Putamen (tissue), 1 donor: ENCODE measurements at places on chromosomes 16 and 17.
A peak's percentile ranks its signal among the peaks of the same experiment; 100 is the strongest.

- DNase-seq: peak; percentile 91
Observed at GRCh38 chr17:74271901-74272561, 2.0 kb upstream of the DNAI2 start.

DNA sequence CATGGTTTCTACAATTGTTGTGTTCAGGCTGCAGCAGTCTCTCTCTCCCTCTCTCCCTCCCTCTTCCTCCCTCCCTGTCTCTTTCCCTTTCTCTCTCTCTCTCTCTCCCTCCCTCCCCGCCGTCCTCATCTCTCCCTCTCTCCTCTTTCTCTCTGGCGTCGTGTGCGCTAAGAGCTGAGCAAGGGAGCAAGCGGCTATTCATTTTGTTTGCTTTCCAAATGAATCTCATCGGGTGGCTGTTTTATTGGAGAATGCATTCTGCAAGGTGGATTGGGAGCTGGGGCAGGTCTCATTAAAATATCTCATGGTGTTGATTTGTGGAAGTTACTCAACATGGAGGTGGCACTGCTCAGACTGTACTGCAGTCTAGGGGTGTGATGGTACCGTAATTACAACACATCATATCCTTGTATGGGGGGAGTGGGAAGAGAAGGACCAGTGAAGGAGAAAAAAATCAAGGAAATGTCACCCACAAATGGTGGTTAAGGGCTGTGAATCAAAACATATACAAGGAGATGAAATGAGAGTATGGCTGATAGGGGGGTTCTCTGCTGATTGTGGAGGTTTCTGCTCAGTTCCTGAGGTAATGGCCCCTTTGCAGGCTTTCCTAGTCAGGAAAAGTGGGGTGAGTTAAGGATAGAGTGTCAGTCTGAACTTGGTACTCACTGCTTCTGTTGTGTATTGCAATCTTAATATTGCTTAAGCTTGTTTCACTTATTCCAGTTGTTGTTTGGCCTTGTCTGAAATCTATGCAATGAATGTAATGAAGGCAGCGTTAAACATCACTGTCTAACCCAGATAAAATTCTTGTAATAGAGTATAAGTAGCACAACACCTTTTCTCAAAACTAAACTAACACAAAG is 2.7 kb downstream of the MSL1 start:
- no peak for DNase-seq

GRCh38 chr17:35587074-35587961 is at the start of gene AP2B1:
TSS of gene AP2B1 (plus strand) at chr17:35587322. CDS start at chr17:35594031, 6,709 bp downstream.
- DNase-seq: peak; percentile 92

DNA sequence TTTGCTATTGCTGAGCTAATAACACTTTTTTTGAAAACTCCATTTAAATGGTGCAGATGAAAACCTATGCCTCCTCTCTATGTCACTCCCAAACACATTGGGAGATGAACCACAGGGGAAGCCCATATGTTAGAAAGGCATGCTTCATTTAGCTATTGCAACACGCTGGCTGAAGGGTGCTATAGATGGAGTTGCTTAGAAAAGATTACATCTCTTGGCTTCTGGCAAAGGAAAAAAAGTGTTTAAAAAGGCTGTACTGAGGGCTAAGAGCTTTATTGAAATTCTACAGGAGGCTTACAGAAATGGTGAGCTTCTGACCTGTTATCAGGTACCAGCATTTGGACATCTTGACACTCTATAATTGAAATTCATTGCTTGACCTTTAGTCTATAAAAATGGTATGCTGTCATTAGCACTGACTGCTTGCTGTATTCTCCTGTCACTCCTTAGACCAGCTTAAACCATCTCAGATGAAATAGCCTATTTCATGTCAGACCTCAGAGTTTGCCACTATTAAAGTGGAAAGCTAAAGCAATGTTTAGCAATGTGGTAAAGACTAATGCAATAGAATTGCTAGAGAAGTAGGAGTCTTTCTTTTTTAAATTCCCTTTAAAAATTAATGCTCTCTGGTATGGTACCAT is 503.9 kb downstream of the CDH11 start:
- no peak for DNase-seq

DNA sequence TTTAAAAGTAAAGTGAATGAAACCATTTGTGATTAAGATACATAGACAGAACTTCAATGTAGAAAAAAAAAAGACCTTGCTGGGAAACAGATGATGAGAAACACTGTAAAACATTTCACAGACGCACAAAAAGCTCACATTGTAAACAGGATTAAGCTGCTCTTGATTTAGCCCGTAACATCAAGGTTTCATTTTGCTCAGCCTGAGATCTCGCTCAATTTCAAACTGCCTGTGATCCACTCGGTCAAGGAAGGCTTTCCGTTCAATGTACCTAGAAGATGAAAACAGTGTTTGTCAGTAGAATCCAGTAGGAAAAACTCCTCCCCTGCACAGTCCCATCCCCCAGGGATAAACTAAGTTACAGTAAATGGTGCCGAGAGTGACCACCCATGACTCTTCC is 42.3 kb upstream of the BCAR1 start:
- DNase-seq: no peak

DNA sequence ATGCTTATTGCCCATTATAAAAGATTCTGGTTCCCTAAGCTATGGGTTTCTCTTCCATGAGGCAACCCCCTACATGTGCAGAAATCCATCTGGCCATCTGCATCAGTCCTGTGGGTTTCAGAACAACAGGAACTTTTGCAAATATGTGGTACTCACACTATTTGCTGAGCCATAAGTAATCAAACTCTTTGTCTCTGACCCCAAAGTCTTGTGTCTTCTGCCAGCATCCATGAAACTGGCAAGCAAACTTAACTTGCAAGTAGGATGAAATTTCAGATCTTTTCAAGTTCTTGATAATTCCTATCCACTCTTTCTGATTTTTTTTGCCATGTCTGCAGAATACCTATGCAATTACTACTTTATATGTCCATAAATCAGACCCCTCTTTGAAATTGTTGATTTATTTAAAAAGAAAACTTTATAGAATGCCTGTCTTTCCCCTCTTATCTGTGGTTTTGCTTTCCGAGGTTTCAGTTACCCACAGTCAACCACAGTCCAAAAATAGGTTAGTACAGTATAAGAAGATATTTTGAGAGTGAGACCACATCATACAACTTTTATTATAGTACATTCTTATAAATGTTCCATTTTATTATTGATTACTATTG is 158.4 kb upstream of the IRX3 start:
- DNase-seq: no peak

DNA sequence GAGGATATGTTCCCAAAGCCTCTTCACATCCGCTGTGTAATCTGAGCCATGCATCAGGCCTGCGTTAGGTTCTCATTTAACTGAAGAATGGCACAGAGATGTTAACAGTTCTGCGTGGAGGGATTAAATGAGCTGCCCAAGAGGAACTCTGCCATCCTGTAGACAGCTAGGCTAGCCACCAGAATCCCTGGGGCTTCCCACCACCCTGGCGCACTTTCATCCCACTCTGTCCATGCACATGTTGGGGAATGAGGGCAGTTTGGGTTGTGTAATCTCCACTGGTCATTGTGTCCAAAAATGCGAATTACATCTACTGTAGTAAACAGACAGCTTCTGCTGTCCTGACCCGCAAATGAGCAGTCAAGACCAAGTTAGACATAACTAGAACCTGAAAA is 1.0 kb upstream of the GLG1 start:
- no peak for DNase-seq

DNA sequence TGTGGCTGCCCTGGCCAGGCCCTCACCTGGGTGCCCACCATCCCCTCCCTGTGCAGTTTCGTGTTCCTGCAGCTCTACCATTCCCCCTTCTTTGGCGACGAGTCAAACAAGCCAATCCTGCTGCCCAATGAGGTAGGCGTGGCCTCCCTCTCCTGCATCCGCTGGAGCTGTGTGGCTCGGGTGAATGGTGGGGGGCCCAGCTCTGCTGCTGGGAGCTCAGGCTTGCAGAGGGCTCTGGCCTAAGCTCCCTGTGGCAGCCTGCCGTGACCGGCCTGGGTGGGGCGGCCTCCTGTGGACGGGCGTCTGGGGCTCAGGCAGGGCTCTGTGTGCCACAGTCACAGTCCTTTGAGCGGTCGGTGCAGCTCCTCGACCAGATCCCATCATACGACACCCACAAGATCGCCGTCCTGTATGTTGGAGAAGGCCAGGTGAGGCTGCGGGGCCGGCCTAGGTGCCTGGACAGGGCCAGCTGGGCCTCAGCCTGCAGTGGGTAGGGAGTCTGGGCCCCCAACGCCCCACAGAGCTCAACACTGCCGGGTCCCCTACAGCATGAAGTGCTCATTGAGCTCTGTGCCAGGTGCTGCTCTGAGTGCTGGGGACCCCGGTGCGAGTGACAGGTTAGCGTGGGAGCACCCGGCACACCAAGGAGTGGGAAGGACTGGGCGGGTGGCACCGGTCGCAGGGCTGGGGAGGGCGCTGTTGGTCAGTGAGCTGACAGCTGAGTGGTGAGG is 37.3 kb downstream of the TSC2 start:
- no peak for DNase-seq
